Renal cortical epithelial cell (primary cell): ENCODE measurements at places on chromosomes 11 and 22. TPM values are rescaled to one million over a fixed set of nuclear protein-coding genes. Genes with fewer than 3 reads are reported as not detected.

Gene CDHR5
- 0.15 TPM in 1 of 2 replicates, not detected in the other for total RNA-seq

Gene TRIM49
- not detected in 2 replicates for total RNA-seq

Gene CCDC15
- total RNA-seq: 0.17 and 0.50 TPM in 2 replicates

Gene MS4A8
- not detected in 2 replicates for total RNA-seq

Gene PNPLA5
- not detected in 2 replicates for total RNA-seq

Gene FAM227A
- 5.4 and 8.9 TPM in 2 replicates for total RNA-seq

Gene TEAD1
- 54.4 and 170 TPM in 2 replicates for total RNA-seq

Gene OR8D1
- total RNA-seq: not detected in 2 replicates

Gene DBX1
- not detected in 2 replicates for total RNA-seq

Gene OR6X1
- not detected in 2 replicates for total RNA-seq

Gene DEUP1
- total RNA-seq: 0.65 TPM in 1 of 2 replicates, not detected in the other

Gene NEU3
- total RNA-seq: 9.9 and 18.4 TPM in 2 replicates

Gene PGR
- under 0.01 and 0.05 TPM in 2 replicates for total RNA-seq

DNA sequence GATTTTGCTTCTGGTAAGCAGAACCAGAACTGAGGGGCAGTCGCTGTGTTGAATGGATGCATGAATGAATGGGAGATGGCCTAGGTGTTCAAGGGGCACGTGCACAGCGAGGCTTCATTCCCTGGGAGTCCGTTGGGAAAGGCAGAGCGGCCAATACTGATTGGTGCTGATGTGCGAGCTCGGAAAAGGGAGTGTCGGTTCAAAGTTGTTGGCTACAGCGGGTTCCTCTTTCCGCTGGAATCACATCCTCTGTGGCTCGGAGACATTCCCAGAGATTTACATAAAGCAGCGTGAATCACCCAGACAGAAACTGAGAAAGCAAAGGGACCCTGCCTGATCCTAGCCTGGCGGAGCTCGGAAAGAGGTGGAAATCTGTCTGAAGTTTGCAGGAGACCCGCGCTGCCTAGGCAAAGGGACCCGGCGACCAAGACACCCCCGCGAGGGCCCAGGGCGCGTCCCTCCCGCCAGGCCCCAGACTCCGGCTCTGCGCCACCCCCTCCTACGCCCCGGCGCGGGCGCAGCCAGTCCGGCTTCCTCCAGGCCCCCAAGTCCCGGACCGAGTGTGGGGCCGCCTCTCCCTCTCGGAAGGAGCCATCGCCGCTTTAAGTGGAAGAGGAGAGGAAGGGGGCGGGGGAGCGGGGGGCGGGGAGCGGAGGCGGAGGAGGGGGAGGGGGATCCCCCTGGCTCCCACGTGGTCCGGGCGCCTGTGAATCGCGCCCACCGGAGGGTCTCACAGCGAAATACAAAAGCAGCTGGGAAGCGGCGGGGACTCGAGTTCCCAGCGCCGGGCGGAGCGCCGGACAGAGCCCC lies at the start of gene FJX1:
TSS of gene FJX1 (plus strand) at position 774 of the 810 bp plus-strand sequence. CDS start 177 bp downstream, outside the sequence.
- DNase-seq: peak; percentile 80

DNA sequence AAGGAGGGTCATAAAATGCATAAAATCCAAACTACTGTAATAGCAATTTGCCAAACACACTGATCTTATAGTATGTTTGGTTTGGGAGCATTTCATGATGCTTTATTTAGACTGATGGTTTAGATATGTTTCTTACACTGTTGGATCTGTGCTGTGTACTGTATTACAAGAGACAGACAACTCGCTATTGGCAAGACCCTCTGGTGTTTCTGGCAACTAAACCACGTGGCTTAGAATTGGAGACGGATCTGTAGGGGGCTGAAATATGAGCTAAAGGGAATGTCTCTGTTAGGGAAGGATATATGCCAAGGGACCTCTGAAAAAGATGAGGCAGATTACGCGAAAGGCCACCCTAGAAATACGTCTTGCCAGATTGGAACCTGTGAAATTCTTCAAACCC lies 208.7 kb downstream of the BARX2 start:
- no peak for DNase-seq

- DNase-seq: peak; percentile 22
Observed at GRCh38 chr11:23540101-23540561, 679.9 kb upstream of the CCDC179 start.

DNA sequence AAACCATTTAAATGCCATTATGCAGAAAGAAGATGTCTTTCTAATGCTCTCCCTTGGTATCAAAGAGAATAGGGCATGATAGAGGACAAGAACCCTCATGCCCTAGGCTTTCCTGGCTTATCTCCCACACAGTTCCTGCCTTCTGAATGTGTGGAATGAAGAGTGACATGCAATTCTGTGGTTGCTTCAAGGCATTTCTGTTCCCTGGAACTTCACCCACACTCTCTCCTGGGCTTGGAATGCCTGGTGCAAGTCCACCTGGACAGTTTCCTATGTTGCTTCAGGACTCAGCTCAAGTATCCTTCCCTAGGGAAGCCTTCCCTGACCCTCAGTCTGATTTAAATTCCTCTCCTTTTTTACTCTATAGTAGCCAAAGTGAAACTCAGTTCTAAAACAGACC lies 53.8 kb upstream of the DRD2 start:
- DNase-seq: peak; percentile 22

DNA sequence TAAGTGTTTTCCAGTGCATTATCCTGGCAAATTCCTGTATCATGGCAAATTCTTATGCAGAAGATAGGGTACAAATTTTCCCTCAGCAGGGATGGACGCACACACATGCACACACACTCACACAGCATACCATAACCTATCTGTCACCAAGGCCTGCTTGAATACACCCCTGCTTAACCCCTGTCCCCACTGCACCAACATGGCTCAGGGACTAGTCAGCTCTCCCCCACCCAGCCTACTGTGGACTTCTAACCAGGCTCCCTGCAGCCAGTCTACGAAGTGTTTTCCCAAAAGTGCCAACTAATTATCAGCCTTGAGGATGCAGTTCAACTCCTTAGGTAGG lies 63.1 kb downstream of the RAB30 start:
- DNase-seq: peak; percentile 32

GRCh38 chr11:37509506-37509905 lies 911.5 kb upstream of the RAG2 start:
- DNase-seq: peak; percentile 22
